GM06990 (cell line): ENCODE measurements at places on chromosomes 5 and 9.

DNA sequence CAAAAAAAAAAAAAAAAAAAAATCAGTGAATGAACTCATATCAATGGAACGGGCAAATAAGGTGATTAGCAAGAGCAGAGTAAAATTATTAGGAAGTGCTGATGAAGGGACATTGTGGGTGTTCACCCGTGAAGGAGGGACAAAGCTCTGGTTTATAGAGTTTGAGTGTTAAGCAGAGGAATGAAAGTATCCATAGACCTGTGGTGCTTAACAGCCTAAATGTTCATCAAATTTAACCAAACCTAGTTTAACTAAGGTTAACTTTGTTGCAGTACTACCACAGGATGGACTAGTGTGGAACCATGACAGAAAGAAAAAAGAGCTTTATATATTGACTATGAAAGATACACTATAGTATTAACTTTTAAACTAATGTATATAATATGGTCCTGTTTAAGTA lies 44.1 kb upstream of the TNFAIP8 start:
- DNase-seq: no peak

GRCh38 chr9:33447799-33448553 lies 583 bp upstream of the AQP3 start:
- DNase-seq: no peak

GRCh38 chr5:9351546-9351945 lies 194.3 kb downstream of the SEMA5A start:
- DNase-seq: no peak

GRCh38 chr5:108251350-108251749 lies 130.5 kb downstream of the FBXL17 start:
- no peak for DNase-seq

GRCh38 chr5:59184769-59185168 lies 601.9 kb downstream of the RAB3C start:
- DNase-seq: no peak

GRCh38 chr9:99326112-99326916 lies 104.2 kb downstream of the SEC61B start:
- no peak for DNase-seq
